ENCODE measurements at places on chromosomes 16 and 17.

GRCh38 chr16:60608971-60609370, 1427.3 kb downstream of the CDH8 start:
- no peak for DNase-seq

GRCh38 chr16:9409560-9410493, 318.4 kb downstream of the HAPSTR1 start:
- no peak for DNase-seq

DNA sequence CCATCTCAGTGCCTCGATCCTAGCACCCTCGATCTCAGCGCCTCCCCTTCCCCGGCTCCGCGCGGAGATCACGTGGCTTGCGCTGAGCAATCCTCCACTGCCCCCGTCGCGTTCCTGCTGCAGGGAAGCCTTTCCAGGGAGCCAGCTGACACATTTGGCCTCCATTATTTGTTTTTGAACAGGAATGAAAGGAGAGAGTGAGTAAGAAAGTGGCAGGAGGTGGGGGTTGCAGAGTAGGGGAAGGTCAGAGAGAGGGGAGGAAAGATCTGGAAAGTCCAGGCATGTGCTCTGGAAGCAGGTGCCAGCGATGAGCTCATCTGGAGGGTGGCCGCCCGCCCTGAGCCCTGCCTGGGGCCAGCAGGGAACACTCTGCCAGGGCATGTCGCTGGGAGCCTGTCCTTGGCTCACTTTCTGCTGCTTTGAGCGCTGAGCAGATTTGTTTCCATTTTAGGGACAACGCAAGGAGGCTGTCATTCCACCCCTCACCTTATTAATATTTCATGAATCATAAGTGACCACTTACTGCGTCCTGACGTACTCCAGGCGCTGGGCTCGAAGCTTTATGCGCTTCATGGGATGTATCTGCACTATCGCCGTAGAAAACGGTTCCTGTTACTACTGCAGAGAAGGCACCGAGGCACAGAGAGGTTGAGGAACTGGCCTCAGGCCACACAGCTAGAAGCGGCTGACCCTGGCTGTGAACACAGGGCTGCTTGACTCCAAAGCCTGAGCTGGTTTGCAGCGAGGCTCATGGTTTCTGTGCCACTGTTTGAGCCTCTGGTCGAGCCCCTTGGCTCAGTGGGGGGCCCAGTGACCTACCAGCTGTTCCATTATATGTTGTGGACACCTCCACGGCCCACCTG, 283.1 kb downstream of the SEC14L1 start:
- peak; percentile 96 for DNase-seq

- no peak for DNase-seq
Observed at GRCh38 chr16:6096931-6097670, 999.5 kb upstream of the EEF2KMT start.

DNA sequence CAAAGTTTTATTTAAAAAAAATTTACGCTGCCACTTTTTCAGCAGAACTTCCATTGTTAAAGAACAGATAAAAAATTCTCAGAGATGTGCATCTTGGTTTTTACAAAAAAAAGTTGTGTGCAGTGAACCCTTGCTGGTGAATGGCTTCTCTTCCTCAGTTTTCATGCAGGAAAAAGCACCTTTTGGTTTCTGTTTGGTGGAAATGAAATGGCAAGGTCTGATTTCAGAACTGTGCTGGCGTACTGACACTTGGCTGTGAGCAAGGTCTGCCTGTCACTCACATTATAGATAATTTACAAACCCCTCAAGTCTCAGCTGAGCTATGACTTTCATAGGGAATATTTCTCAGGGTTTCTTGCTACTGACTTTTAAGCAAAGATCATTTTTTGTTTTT, 5.7 kb upstream of the SALL1 start:
- no peak for DNase-seq

All from muscle of back (tissue), 13 donors.